Hematopoietic multipotent progenitor cell treated with erythropoietin and hydrocortisone succinate and interleukin-3 and kit ligand, for 8 days (in vitro differentiated cells): ENCODE measurements at places on chromosomes 7 and 10.
A peak's percentile ranks its signal among the peaks of the same experiment; 100 is the strongest.

DNA sequence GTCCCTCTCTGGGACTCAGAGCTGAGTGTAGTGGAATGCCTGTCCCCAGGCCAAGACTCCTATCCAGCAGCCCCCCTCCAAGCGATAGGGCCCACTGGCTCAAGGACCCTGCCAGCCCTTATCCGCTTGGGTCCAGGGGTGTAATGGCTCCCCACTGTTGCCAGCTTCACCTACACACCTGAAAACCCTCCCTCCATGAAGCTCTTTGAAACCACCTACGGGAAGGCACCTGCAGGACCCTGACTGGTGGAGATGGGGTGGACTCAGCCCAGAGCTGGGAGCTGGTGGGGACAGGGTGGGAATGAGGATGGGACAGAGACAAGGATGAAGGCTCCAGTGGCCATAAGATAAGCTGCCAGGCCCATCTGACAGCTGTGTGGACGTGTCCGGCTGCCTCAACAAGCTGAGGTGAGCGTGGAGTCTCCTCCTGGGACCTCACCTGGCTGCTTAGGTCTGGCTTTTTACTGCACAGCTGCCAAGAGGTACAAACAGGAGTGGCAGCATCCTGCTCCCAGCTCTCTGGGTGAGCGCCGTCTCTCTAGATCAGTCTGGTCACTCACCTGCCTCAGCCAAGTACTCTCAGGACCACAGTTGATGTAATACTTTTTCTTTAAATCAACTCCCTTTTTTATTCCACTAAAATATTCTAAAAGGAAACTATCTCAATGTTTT is 41.9 kb downstream of the DRGX start:
- no peak for DNase-seq

DNA sequence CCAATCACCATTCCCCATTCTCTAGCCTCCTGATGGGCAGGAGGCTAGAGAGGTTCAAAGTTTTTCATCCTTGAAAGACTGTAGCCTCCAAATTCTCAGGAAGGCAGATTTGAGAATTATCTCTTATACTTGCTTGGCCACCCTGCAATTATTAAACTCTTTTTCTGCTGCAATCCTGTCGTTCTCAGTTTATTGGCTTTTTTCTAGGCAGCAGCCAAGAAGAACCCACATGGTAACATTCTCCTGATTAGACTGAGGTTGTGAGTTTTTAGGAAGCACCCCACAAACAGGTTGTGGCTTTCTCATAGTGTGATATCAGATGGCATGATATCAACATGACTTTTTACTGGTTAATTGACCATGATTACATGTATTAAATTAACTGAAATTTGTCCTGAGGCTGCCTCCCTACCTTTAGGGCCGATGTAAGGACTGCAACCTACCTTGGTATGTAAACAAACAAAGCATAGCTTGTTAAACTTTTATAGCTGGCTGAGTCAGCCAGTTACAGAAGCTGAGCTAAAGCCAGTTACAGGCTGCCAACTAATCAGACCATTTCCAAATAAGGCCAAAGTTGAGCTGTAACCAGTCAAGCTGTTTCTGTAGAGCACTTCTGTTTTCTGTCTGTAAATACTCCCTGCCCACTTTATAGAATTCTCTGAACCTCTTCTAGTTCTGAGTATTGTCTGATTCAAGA is 3.2 kb upstream of the ZNF248 start:
- no peak for DNase-seq

DNA sequence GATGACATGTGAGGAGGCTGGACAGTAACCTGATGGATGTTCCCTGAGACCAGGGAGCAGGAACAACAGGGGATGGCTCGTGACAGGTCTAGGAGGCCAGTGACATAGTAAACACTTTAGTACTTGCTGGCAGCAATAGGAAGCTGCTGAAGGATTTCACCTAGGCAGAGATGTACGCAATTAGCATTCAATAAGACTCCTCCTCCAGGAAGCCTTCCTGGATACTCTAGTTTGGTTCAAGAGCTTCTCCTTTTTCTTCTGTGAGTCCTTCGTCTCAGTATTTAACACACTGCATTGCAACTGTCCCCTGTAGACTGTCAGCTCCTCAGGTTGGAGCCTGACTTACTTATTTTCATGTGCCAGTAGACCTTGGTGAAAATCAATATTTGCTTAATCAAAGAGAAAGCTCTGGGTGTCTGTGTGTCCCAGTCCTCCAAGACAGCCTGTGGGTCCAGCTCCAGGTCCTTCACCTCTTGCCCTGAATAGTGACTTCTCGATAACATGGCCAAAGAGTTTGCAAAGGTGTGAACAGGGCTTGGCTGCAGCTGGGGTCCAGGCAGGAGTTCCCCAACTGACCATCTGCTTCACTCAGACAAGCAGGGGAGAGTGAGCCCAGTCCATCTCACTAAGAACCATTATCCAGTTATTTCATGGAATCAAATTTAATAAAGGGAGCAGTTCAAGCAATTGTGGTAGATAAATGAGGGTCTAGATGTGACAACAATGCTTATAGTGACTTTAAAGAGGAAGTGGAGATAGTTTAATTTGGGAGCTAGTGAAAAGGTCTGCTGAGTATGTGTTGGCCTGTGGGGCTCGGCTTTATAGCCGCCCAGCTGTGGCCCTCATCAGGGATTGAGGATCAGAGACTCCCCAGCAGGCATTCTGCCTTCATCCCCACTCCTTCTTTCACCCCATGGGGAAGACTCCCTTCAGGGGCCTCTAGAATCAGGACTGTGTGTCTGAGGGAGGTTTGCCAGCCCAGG is 9.4 kb downstream of the TMEM273 start:
- no peak for DNase-seq

DNA sequence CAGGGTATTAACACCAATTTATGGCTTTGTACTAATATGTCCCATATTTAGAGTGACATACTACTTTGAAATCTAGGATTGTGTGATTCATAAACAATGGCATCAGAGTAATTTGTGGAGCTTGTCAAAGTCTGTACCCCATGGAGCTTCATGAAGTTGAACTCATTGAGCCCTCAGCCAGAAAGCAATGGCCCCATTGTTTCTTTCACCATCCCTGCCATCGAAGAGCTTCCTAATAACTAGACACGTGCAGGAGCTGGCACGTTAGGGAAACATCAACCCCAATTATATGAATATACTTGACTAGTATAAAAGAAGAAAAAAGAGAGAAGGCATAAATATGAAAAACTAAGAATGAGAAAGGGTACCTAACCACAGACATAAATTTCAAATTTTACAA is 206.6 kb downstream of the CXCL12 start:
- no peak for DNase-seq

DNA sequence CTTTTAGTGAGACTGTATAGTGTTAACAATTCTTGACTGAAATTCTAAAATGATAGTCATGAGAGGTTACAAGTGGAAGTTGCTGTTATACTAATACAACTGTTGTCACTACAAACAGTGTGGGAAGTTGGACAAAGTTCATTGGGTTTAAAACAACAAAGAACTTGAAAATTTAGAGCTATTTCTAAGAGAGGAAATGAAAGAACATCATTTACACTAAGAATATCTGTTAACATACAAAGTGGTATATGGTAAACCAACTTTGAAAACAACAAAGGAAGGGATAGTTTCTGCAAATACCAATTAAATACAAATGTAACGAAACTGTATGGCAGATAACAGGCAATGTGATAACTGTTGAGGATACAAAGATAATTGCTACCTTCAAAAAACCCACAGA is 11.6 kb downstream of the MTPN start:
- no peak for DNase-seq

DNA sequence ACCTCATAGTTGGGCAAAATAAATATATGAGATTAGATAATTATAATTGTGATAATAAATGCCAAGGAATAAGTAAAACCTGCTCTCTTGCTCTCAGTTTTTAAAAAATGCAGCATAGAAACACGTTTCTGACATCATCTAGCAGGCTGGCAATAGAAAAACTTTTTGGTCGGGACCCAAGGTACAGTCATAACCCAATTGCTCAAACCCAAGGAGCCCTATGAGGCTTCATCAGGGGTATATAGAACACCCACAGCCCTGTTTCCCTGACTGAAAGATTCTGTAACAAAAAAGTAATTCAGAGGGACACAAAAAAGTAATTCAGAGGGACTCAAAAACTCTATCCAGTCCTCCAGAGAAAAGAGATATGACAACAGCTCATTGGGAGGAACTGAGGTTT is 3.8 kb downstream of the PDE1C start:
- no peak for DNase-seq

DNA sequence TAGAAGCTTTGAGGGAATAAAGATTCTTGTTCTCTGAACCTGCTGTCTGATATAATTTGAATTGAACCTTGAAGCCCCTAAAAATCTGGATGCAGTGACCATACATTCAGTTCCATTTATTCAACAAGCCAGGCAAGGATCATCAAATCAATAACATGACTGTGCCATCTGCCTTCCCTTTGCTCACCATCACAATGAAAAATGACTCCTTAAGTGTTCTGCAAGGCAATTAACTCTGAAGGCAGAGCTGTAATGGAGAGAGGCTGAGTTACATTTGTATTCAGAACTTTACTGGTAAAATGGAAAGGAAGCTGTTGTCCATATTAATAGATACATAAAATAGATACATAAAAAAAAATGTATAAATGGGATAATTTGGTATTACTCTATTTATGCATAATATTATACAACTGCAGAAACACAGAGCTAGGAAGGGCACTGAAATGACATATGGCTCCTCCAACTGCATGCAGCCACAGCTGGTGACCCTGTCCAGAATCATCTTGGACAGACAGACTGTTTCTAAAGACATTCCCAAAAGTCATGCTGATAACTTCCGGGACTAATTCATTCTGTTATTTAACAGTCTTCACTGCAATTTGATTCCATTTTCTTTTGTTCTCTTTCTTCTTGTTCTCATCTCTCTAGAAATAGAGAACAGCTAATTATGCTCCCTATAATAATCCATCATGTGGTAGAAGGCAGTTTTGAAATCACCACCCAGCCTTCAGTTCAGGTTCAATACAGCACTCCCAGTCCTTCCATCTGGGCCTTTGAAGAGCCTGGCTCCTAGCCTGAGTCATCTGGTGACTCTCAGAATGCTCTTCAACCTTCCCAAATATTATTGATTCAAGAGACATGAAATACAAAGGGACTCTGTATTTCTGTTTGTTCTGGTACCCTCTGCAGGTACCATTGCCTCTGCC is 412.6 kb downstream of the GFRA1 start:
- DNase-seq, result no peak

DNA sequence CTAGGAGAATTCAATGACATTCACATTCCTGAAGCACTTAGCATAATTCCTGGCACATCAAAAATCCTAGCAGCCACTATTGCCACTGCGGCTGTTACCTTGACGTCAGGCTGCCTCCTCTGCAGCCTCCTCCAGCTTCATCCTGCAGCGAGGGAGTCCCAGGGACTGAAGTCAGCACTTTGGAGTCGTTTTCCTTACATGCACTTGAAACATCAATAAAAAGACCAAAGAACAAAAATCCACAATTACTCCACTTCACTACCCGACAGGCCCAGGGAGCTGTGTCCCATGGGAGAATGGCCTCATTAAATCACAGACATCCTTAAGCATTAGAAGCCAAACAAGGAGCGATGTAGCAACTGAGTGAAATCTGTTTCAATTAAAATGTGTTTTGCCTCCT is 48.6 kb upstream of the NANOS1 start:
- no peak for DNase-seq

DNA sequence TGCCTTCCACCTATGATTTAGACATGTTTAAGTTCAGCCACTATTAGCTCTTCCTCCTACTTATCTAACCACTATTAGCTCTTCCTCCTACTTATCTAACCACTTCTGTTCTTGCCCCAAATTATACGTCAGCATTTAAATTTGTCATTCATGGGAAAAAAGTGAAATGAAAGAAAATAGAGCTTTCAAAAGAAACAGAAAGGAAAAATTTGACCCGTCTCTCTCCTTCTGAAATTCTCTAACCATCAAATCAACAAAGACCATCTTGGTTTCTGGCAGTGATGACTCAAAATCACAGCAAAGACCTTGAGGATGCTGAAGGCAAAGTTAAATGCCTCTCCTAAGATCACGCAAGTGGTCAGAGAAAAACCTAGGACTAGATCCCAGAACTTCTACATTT is 2.6 kb downstream of the LIPA start:
- DNase-seq, result no peak

DNA sequence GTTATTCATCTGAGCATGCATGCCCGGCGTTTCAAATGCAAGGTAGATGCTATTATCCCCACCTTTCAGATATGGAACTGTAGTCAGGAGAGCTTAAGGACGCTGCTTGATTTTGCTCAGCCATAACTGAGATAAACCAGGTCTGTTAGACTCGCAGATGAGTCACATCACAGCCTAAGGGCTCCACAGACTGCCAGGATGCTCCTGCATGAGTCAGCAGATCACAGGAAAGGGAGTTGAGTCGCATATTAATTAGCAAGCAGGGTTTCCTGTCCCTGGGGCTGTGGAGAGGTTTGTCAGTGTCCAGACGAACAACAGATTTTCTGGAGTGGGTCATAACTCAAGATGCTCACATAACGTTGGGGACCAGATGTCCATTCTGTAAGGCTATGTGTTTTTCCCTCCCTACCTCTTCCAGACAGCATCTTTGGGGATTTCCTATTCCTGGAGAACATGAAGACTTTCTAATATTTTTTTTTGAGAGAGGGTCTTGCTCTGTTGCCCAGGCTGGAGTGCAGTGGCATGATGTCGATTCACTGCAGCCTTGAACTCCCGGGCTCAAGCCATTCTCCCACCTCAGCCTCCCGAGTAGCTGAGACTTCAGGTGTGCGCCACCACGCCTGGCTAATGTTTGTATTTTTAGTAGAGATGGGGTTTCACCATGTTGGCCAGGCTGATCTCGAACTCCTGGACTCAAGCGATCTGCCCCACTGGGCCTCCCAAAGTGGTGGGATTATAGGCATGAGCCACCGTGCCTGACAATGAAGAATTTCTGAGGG is 36.7 kb downstream of the PFKFB3 start:
- peak; percentile 87 for DNase-seq

GRCh38 chr7:30630986-30631385 is 36.3 kb downstream of the GARS1 start:
- DNase-seq, result no peak

- DNase-seq, result no peak
Measured at GRCh38 chr7:29087840-29088170, 58.5 kb downstream of the CPVL start.

- no peak for DNase-seq
Measured at GRCh38 chr10:48554656-48555055, 50.2 kb downstream of the ARHGAP22 start.

DNA sequence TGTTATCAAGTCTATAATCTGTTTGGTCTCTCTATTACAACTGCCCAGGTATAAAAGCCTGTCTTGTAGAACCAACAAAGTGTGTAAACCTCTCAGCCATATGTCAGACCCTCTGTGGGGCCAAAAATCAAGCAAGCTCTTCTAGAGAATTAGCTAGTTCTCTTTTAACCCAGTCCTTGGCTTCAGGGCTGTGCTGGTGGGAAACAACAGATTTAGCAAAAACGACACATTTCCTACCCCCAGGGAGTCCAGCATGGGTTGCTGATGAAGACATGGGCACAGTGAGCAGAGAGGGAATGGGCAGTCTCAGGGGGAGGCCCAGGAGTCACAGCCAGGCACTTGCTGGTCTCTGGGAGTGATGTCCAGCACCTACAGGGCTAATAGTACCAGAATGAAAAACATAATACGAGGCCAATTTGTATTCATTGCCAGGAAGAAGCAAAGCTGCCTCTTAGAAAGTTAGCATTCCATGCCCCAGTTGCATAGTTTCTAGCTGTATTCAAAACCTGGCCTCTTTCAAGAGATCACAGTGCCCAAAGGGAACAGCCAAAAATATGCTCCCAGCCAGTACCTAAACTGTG is 80.1 kb downstream of the FRMD4A start:
- no peak for DNase-seq
